Fibroblast of pulmonary artery (primary cell): ENCODE measurements at places on chromosomes 6 and 20.

DNA sequence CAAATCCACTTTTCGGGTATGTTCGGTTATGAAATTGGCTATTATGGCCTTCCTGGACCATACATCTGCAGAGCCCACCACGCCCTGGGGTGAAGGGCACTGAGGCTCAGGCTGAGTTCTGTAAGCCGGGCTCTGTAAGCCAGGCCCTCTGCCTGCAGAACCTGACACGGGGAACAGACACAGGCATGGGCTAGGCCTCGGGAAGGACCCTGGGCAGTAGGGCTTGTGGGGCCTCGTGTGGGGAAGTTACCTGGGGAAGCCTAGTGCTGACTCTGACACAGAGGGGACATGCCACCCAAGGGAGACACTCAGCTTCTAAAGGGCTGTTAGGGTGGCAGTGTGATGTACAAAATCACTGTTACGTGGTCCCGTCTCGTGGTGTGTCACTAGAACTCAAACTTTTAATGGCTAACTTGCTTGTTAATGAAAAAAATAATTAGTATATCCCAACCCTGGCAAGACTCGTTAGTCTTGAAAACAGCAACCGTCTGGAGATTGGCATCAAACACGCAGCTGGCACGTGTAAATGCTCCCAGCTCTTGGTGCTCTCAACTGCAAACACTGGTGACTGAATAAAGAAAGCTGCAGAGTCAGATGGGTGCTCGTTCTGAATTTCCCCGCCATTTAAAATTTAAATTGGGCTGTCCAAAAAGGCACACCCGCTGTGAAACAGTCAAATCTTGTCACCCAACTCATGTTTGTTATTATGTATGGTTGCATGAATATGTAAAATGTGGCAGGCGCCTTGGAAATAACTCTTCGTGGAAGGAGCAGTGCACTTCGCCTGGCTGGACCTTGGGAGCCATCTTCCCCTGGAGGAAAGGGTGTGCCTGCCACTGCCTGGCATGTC lies 23.6 kb upstream of the TCFL5 start:
- no peak for DNase-seq

DNA sequence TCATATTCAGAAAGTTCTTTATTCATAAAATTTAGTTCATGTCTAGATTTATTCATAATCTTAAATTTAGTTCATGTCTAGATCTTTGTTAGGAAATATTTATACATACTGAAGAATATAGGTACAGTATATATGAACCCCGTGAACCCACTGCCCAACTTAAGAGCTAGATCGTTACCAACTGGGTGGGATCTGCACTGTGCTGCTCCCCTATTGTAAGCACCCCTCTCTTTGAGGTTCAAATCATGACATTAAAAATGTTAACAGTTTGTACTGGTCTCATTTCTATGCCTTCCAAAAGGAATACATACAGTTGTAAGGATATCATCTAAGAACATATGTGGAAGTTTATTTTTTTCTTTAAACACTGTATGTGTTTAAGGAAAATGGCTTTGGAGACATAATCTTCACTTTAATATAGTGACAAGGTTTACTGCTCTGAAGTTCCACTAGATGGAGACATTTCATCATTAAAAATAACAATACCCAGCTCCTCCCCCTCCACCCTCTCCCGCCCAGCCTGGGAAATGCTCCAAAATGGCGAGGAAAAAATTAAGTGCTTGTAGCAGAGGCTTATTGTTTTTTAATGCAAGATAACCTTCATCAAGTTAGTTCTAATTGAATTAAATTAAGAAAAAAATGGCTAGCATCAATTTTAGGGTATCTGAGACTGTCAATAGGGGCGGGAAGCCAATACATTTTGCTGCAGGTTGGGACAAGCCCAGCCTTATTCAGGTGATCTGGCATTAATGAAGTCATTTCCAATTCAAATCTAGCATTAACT lies 104.1 kb upstream of the TRAF3IP2 start:
- peak; percentile 86 for DNase-seq

GRCh38 chr20:17467120-17467655 lies 64.0 kb downstream of the BFSP1 start:
- no peak for DNase-seq

DNA sequence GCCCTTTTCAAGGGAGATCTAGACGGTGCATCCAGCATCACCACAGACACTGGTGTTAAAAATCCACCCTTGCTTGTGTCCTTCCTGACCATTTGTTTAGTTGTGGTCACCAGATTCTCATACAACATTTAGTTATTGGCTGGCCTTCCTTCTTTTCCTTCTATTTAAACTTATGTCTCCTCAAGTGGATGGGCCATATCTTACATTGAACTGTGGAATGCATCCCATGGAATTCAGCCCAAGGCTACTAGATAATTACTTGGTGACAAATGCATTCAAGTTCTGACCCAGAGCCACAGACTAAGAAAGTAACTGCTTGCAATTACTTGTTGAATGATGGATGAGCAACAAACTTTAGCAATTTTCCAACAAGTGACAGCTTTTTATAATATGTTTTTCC lies 198.9 kb upstream of the SSTR4 start:
- DNase-seq: peak; percentile 35

DNA sequence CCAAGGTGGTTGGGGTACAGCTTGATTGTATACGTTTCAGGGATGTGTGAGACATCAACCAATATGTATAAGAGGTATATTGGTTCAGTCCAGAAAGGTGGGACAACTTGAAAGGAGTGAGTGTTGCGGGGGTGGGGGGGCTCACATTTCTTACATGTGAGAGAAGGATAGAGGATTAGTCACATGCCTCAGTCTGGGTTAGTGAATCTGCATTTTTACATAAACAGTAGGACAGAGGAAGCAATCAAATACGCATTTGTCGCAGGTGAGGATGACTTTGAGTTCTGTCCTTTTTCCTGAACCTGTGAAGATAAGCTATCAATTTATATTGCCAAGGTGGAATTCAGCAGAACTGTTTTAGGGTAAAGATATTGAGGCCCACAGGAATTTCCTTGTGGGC lies 42.1 kb upstream of the TBC1D32 start:
- no peak for DNase-seq

- no peak for DNase-seq
Measured at GRCh38 chr20:2653556-2654383, 1.3 kb downstream of the NOP56 start.

DNA sequence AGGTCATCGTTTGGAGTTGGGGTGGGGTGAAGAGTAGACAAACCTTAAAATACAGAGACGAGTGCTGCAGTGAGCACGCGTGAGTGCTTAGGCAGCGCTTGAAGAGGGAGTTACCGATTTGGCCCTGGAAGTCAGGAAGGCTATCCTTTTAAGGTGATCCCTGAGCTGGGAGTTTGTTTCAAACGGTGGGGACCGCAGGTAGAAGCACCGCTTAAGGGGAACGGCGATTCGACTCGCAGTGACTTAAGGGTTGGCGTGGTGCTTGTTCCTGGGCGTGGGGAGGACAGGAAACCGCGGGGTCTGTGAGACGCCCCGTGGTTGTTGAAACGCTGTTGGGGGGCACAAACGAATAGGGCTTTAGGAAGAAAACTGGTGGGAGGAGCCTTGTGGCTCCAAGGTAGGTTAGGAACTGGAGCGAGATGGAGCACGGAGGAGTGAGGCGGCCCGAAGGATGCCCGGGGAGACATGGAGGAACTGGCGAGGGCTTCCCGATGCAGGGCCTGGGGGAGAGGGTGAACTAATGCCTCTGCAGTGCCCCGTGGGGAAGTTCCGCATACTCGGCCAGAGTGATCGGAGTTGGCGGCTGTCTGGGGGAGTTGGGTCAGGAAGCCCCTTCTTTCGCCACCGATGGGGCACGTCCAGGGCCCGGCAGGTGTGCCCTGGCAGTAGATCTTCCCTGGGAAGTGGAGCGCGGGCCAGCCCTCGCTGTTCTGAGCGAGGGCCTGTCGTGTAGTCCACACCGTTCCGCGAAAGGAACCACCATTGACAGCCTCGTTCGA lies 1.3 kb upstream of the CDYL start:
- DNase-seq: no peak

DNA sequence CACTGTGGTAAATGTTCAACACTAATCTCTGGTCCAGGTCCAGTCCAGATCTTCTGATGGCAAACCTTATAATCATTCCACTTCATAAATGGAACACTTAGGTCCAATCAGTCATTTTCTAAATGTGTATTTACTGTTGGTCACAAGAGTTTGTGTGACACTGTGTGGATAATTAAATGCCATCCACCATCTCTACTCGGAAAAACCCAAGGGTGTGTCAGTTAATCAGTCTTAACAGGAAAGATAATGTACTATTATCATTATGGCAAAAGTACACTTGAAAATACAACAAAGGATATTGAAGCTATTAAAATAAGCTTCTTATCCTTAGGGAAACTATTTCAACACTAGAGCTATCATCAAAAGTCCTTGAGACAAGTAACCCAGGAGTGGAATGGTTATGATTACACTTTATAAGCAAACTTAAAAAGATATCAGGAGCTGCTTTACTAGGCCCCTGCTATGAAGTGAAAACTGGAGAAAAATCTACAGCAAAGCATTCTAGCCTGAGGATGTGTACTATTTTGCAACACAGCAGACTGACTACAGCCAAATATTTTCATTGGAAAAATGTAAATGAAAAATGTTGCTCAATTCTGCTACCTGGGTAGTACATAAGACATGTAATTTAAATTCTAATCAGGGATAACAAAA lies 227.9 kb downstream of the LAMA2 start:
- peak; percentile 44 for DNase-seq

- peak; percentile 85 for DNase-seq
Measured at GRCh38 chr6:152380351-152380767, 256.8 kb downstream of the SYNE1 start.

DNA sequence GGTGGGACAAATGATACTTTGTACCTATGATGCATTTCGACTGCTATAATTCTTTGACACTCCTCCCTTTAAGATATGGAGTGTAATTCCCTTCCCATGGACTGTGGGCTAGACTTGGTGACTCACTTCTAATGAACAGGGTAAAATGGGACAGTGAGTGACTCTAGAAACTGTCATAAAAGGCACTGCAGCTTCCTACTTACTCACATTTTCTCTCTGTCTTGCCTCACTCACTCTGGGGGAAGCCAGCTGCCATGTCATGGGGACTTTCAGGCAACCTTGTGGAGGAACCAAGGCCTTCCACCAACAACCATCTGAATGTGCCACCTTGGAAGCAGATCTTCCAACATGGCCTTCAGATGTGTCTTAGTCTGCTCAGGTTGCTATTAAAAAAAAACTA lies 12.9 kb upstream of the GFOD1 start:
- no peak for DNase-seq

DNA sequence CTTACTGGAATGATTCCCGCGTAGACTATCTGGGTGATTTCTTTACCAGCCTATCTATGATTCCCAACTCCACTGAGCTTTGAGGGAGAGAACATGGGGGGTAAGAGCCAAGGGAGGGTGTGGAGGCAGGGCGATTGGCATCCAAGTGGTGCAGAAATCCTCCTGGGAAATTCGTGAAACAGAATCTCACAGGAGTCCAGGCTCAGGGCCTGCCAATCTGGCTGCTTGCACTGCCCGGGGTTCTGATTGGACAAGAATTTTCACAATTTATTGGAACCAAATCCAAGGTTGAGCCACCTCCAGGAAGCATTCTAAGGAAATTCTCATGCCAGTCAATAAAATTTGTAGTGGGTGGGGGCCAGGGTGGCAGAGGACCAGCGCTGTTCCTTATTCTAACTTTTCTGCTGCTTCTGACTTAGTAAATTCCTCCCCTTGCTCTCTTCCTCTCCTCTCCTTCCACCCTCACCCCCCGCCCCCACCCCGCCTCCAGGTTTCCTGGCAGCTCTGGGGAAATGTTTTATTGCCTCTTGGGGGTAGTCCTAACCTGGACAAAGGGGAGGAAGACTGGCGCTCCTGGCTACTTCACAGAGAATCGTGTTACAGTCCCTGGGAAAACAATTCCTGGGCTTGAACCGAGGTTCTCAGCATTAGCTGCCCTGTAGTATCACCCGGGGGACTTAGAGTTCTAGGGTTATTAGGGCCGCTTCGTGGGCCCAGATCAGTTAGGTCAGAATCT lies 3.1 kb downstream of the BMP6 start:
- DNase-seq: peak; percentile 57

DNA sequence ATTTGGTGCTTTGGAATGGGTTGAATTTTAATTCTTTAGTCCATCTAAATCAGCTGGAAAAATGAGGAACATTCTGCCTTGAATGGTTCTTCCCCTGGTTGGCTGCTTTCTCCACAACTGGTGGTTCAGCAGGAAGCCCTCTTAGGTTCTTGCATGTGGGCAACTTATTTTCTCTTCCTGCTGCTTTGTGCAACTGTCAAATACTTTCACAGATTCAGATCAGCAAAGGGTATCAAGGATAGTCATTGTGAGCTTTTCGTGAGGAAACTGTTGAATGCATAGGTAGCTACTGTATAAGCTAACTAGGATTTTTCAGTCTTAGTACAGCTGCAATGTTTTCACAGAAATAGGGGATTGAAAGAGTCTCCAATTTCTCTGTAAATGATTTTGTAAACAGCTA lies 72.9 kb upstream of the MRAP2 start:
- no peak for DNase-seq

DNA sequence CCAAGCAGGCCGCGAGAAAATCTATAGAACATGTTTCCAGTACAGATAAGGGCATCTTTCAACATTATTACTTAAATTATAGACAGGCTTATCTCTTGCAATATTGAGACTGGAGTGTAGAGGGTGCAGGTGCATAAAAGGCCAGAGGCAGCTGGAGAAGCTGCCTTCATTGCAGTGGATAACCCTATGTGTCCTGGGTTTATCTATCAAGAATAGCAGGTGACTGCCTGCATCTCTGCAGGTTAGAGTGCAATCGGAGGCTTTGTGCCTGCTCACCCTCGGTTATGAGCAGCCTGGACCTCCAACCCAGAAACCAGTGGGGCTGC lies 28.7 kb upstream of the ECI2 start:
- no peak for DNase-seq

GRCh38 chr6:132952031-132952867 lies 137.9 kb downstream of the RPS12 start:
- DNase-seq: no peak

GRCh38 chr20:62056377-62056776 lies 9.3 kb downstream of the TAF4 start:
- no peak for DNase-seq
